Tibial artery (tissue), 4 donors: ENCODE measurements at places on chromosomes 4 and X.

GRCh38 chr4:13533670-13534343 lies 10.5 kb downstream of the NKX3-2 start:
- no peak for DNase-seq

DNA sequence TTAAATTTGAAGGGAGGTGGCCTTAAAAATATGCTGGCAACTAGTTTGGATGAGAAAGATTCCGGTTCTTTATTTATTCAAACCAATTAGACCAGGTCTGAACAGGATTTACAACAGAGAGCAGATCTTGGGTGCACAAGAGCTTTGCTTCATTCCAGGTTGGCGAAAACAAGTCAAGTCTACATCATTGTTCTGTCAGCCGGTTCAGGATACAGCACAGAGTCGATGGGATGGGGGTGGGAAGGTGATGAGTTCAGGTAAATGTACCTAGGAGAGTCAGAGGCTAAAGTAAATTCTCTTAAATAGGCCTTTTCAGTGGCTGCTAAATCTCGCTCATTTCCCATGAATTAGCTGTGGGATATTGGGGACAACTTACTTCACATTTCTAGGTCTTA lies 882 bp upstream of the STIM2 start:
- DNase-seq = no peak

DNA sequence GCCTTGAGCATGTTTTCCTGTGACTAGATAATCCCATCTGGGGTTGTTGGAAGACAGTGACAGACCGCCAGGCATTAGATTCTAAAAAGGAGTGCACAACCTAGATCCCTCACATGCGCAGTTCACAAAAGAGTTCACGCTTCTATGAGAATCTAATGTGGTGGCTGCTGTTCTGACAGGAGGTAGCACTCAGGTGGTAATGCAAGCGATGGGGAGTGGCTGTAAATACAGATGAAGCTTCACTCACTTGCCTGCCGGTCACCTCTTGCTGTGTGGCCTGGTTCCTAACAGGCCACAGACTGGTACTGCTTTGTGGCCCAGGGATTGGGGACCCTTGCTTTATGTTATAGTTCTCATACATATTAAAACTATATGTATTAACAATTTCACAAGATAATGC lies 81.9 kb upstream of the TMLHE start:
- DNase-seq = no peak

DNA sequence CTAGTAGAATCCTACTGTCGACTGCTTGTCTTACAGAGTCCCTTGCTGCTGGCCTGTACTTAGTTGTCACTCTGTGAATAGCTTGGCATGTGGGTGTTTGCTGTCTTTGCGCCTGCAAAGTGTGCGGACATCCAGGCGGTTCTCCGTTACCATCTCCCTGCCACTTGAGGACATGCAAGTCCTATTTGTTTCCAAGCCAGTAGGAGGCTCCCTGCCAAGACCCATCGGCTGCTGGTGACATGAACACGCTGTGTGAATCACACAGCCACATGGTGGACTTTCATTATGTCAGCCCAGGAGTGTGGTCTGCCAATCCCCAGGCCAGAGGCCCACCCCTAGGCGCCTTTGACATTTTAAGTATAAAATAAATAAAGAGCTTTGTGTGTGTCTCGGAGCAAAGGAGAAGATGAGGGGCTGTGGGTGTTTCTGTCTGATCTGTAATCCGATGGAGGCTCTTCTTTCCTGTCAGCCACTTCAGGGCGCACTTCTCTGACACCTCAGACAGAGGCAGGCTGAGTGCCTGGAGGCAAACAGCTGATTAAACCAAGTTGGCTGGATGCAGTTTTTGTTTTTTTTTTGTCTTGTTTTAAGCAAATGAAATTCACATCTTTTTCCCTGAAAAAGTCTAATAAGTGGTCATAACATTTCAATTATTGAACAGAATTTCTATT lies 51.5 kb downstream of the ALPK1 start:
- peak; percentile 69 for DNase-seq

- DNase-seq = no peak
Observed at GRCh38 chrX:143757887-143758286, 37.3 kb upstream of the SPANXN2 start.

- no peak for DNase-seq
Observed at GRCh38 chr4:185847352-185848097, 35.5 kb upstream of the SORBS2 start.

- no peak for DNase-seq
Observed at GRCh38 chrX:36568946-36569345, 439.2 kb upstream of the FAM47C start.

DNA sequence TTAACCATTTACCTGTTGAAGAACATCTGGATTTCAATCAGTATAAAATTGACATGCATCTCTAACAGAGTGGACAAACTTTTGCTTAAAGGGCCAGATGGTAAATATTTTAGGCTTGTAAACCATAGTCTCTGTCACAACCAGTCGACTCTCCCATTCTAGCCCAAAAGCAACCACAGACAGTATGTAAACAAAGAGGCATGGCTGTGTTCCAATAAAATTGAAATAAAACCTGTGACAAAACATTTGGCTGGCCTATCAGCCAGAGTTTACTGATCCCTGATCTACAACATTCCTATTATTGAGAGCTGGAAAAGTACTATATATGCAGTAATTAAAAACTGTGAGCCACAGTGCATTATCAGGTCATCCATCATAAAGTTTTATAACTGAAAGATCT lies 3.2 kb downstream of the CENPC start:
- DNase-seq = no peak

GRCh38 chrX:19595043-19595677 lies 79.9 kb upstream of the MAP3K15 start:
- no peak for DNase-seq

DNA sequence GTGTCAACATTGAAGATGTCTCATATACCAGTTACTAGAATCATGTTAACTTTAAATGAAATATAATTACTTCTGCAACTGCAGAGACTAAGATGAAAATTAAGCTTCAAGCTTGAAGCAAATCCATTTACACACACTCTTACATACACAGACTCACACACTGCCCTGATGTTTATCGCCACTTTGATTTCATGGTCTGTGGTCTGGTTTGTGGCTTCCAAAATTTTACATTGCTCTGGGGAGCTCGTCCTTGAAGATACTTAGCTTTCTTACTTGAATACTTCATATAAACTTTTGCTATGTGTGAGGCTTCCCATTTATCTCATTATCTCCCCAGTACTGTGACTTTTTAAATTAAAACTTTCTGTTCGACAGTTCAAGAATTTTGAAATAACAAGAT lies 35.8 kb downstream of the ARHGEF38 start:
- DNase-seq = no peak

- no peak for DNase-seq
Observed at GRCh38 chr4:150033901-150034300, 44.3 kb upstream of the DCLK2 start.

DNA sequence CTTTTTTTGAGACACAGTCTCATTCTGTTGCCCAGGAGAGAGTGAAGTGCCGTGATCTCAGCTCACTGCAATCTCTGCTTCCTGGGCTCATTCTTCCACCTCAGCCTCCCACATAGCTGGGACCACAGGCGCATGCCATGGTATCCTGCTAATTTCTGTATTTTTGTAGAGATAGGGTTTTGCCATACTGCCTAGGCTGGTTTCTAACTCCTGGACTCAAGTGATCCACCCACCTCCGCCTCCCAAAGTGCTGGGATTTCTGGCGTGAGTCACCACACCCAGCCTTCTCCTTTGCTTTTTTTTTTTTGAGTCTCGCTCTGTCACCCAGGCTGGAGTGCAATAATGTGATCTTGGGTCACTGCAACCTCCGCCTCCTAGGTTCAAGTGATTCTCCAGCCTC lies 94.1 kb downstream of the PDS5A start:
- DNase-seq = no peak

DNA sequence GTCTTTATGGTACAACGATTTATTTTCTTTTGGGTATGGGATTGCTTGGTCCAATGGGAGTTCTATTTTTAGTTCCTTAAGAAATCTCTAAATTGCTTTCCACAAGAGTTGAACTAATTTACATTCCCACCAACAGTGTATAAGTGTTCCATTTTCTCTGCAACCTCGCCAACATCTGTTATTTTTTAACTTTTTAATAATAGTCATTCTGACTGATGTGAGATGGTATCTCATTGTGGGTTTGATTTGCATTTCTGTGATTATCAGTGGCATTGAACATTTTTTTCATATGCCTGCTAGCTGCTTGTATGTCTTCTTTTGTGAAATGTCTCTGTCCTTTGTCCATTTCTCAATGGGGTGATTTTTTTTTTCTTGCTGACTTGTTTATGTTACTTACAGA lies 42.8 kb downstream of the UCHL1 start:
- no peak for DNase-seq

DNA sequence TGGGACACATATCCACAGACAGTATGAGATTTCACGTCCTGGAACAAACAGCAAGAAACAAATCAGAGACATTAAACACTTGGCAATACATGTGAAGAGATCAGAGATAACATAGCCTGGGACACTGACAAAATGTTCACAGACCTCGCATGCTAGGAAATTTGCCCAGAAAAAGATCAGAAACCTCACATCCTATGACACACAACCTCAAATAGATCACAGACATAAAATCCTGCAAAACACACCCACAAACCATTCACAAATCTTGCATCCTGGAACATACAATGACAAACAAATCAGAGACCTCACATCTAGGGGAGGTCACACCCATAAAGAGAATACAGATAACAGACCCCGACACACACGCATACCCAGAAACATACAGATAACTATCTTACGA lies 18.0 kb downstream of the SUV39H1 start:
- DNase-seq = no peak

DNA sequence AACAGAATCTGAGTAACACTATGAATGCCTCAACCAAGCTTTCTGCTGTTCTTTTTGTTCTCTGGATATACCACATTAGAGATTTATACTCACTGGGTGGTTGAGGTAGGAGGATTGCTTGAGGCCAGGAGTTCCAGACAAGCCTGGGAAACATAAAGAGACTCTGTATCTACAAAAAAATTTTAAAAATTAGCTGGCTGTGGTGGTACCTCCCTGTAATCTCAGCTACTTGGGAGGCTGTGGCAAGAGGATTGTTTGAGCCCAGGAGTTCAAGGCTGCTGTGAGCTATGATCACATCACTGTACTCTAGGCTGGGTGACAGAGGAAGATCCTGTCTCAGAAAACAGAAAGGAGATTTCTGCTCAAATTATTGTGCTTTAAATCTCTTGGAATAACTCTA lies 161.6 kb upstream of the RAPGEF2 start:
- no peak for DNase-seq

- no peak for DNase-seq
Observed at GRCh38 chr4:16783119-16783518, 115.3 kb downstream of the LDB2 start.

DNA sequence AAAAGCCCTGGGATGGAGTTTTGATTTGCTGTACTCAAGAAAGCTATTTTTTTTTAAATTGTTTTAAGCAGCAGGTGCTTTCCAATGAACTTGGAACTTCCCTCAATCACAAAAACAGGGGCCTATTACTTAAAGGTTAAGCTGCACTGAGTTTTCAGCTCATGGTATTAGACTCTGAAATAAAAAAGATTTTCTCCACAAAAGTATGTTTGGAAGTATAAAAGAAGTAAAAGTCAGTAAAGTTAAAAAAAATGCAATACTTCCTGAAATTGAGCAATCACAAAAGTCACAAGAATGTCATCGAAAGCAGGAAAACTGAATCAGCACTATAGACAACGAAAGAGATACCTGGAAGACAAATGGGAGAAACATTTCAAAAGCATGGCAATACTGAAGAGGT lies 38.9 kb upstream of the PLAC8 start:
- no peak for DNase-seq

- DNase-seq = no peak
Observed at GRCh38 chr4:41692717-41693345, 55.7 kb downstream of the PHOX2B start.

GRCh38 chrX:112587194-112587593 lies 92.5 kb downstream of the LHFPL1 start:
- DNase-seq = no peak

- DNase-seq = no peak
Observed at GRCh38 chr4:146255874-146256273, 41.5 kb downstream of the REELD1 start.

DNA sequence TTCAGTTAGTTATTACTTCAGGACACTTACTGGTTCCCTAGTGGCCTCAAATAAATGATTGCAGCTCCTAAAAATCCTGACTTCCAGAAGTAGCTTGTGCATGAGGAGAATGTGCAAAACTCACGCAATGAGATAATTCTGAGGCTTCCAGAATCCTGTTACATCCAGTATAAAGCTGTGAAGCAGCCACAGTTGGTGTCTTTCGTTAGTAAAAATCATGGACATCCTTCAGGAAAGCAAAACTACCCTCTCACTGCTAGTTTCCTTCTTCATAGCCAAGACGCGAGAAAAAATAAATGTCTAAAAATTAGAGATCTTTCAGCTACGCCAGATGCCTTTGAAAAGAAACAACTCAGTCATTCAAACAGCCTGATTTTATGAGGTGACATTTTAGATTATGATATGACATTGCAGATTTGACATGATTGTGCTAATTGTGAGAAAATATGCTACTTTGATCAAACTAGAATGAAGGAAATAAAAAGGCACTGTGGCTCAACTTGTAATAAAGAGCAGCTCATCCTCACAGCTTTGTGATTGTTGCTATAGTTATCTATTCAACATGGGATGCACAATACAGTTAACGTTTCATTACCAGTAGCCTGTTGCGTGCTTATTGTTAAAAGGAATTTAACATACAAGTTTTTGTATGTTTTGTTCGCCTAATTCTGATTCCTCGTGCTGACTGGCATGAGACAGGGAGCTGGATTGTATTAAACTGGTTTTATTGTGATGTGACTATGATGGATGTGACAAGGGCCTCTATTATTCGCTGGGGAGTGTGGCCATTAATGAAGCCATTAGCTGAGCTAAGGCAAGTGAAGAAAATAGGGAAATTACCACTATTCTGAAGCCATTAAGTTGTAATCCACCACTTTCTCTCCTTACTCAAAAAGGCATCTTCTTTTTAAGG lies 40.5 kb downstream of the AFF2 start:
- no peak for DNase-seq

- peak; percentile 75 for DNase-seq
Observed at GRCh38 chr4:121070696-121071639, 1.4 kb downstream of the NDNF start.

DNA sequence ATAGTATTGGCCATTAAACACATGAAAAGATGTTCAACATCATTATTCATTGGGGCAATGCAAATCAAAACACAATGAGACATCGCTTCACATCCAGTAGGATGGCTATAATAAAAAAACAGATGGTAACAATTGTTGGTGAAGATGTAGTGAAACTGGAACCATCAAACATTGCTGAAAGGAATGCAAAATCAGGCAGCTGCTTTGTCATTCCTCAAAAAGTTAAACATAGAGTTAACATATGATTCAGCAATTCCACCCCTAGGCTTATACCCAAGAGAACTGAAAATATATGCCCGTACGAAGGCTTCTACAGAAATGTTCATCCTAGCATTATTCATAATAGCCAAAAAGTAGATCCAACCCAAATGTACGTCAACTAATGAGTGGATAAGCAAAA lies 144.0 kb upstream of the NAP1L5 start:
- DNase-seq = no peak

DNA sequence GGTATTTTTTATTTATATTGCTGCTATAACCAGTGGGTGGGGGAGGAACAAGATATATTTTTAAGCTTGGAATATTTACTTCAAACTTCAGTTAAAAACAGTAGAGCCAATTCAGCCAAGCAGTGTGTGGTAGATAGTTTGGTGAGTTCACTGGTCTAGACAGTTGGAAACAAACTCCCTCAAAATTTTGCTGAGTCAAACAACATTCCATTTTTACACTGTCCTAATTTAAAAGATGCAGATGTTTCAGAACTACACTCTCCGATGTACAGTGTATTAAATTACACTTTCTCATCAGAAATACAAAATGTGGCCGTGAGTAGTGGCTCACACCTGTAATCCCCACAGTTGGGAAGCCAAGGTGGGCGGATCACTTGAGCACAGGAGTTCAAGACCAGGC lies 23.3 kb downstream of the PRKX start:
- DNase-seq = no peak
